ENCODE measurements at places on chromosomes 1 and 21.

DNA sequence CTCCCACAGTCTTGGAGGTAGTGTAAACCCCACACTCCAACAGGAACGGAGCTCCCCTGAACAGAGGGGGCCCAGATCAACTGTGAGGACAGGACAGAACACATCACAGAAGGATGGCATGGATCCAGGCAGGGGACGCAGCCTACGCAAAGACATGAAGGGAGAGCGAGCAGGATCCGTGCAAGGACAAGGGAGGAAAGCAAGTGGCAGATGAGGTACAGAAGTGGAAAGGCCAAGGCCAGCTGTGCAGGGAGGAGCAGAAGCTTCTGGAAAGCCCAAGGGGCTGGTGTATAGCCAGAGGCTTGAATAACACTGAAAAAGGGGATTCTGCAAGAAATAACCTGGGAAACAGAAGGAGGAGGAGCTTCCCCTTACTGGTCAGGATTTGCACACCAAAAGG is 81.2 kb downstream of the SIPA1L2 start:
- no peaks in the 10 kb centered on the region for H3K27me3 ChIP-seq
- no peak for DNase-seq
- peaks cover 8% of the 10 kb centered on the region for H3K4me1 ChIP-seq
- no peak overlapping the region for H3K4me3 ChIP-seq
- no peak overlapping the region for H3K27ac ChIP-seq

DNA sequence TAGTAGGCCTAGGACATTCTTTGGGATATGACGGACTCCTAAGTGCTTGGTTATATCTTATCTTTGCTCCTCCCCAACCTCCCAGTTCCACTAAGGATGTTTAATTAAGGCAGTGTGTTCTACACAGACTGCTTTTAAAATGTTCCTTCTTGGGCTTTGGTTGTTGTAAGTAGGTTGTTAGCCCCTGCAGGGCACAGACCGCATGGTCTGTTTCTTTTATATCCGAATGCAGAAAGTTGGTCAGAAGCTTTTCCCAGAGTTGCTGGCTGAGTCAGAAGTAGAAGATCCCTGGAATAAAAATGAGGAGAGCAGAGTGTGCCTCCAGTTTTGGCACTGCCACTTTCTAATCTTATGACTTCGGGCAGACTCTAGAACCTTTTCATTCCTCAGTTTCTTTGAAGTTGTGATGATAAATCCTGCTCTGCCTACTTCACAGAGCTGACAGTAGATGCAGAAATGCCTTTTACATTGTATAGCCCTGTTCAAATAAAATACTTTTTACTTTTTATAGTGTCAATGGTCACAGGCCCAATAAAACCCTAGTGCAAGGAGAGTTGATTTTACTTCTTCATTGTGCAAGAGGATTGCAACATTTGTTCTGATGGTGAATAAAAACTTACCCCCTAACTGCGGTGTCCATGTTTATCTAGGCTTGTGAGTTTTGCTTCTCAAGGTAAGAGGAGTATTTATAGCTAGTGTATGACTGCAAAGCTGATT is 18.4 kb downstream of the FMN2 start:
- no peaks in the 10 kb centered on the region for H3K4me1 ChIP-seq
- H3K4me3 ChIP-seq, result no peak overlapping the region
- no peaks in the 10 kb centered on the region for H3K36me3 ChIP-seq

DNA sequence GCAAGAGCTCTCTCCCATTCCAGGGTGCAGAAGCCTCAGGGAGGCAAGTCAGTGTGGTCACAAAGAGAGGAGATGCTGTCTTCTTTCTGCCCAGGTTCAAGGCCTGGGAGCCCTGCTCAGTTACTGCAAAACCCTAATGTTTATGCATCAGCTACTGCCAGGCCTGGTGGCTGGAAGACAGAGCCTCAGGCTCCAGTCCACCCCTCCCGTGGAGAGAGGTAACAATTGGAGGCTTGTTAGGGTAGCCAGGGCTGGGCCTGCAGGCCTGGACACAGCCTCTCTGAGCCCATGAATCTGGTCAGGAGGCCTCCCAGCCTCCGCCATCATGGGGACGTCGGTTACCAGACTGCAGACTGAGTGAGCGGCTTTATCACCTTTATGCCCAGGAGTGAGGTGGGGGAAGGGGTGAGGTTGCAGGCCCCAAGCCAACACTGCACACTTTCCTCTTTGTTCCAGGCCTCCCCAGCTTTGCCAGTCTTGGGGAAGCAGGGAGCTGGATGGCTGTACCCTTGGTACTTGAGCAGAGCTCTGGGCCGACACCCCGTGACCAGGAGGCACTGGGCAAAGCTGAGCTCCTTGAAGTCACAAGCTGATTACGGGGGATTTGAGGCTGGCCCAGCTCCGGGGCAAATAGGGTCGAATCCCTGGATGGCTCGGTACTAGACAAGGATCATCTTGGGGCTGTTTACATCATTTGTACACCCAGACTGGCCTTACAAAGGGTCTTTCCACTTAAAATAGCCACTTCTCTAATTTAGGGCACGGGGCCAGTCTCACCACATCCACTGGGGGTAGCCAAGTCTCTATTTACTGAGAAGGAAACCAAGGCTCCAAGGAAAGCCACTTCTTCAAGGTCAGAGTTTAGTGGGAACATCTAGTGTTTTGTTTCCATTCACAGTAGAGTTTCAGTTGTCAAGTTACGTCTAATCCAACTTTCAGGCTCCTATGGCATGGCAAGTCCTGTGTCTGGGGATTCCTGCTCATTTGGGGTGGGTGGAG is 5.2 kb downstream of the SLC2A1 start:
- peaks cover 7% of the 10 kb centered on the region for H3K36me3 ChIP-seq
- H3K27ac ChIP-seq, result no peak overlapping the region
- H3K4me1 ChIP-seq, result peaks cover 6% of the 10 kb centered on the region
- H3K27me3 ChIP-seq, result no peaks in the 10 kb centered on the region

DNA sequence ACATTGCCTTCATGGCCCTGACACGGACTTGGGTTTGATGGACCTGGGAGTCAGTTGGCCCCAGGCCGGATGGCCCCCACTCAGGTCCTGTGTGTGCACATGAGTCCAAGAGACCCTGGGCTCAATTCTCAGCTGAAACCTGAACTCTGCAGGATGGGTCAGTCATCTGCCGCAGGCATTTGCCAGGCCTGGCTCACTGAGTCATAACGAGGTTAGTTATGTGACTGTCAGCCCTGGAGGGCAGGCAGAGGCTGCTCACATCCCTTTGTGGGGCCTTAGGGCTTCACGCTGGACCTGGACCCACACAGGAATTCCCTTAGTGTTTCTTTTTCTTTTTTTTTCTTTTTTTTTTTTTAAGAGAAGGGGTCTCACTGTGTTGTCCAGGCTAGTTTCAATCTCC is 46.5 kb downstream of the PSMG1 start:
- no peak for DNase-seq
- no peaks in the 10 kb centered on the region for H3K36me3 ChIP-seq
- no peak overlapping the region for H3K27ac ChIP-seq
- H3K27me3 ChIP-seq, result no peaks in the 10 kb centered on the region
- no peak overlapping the region for H3K4me3 ChIP-seq

DNA sequence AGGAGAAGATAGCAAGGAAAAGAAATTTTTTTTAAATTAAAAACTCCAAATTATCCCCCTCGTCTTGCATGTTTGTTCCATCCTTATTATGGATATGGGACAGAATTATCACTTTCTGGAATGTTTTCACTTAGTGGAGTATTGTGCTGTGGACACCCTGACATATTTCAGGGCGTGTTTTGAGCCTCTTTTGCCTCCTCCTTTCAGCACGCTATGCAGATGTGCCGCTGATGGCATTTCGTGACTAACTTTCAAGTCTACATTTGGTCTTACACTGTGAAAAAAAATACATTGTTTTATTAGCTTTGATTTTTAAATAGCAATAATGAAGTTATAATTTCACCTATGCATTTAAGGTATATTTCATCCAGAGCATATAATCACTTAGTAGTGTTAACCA is 738.7 kb downstream of the LTN1 start:
- H3K27ac ChIP-seq, result no peak overlapping the region
- no peaks in the 10 kb centered on the region for H3K36me3 ChIP-seq
- DNase-seq, result no peak
- no peaks in the 10 kb centered on the region for H3K27me3 ChIP-seq

Measured in A673 (cell line).